ENCODE measurements at places on chromosomes 3 and 15.

DNA sequence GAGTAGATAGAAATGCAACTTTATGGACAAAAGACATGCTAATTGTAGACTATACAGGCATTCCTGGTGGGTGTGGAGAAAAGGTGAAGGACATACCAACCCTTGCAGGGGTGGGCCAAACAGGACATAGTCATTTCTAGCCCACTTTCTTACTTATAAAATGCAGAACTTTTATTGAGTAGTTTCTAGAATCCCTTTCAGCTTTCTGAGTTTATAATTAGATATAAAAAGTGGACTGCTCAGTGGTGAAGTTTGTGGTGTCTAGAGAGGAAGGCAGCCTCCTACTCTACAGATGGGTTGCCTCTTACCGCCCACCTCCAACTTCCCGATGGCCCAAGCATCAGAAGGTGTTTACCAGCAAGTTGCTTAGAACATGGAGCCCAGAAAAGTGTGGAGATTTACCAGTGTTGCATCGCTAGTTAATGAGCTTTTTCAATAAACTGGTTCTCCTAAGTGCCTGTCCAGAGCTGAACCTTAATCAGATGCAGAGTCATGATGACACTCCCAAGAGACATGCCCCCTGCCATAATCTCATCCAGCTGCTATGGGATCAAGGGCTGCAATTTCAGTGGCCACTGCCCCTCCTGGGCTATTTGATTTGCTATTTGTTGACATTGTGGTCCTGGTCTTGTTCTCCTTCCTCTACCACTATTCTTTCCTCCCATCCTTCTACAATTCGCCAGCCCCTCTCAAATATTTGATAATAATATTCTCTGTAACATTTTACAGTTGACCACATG lies 77.5 kb upstream of the STRIT1 start:
- DNase-seq, result no peak

DNA sequence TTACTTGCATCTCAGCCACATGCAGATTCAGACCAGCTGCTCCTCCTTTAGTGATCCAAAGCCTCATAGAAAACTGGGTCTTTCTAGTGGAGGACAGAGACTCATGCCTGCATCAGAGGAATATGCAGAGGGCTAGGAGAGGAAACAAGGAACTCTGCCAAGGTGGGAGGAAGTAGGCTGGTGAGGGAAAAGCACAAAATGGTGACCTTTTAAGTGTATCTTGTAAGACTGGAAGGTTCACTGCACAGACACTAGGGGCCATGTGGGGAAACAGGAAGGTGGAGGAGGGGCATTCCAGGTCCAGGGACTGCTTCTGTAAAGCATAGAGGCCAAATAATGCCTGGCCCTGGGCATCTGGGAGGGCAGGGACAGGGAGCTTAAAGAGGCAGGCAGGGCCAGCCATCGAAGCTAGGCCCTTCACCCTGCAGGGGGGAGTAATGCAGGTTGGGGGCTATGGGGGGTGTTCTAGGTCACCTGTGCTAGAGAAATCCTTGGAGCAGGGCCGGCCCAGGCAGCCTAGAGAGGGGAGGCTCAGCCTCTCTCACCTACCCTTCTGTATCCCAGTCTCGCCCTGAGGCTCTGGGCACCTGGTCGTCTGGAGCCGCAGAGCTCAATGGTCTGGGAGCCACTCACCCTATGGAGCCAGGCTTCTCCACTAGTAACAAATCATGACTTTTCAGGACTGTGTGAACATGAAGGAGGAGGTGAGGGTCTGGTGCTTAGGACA lies 117.7 kb downstream of the DNAJB8 start:
- DNase-seq, result no peak

DNA sequence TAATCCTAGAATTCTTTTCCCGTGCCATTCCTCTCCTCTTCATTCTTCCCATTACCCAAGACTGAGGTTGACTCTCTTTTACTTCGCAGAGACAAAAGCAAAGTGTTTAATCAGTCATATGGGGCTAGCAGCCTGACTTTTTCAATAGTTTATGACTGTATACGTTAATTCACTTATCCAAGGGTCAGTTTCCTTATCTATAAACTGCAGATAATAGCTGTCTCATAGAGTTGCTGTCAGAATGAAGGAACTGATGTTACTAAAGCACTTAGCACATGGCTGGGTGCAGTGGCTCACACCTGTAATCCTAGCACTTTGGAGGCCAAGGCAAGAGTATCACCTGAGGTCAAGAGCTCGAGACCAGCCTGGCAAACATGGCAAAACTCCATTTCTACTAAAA lies 43.5 kb upstream of the ULK4 start:
- no peak for DNase-seq

DNA sequence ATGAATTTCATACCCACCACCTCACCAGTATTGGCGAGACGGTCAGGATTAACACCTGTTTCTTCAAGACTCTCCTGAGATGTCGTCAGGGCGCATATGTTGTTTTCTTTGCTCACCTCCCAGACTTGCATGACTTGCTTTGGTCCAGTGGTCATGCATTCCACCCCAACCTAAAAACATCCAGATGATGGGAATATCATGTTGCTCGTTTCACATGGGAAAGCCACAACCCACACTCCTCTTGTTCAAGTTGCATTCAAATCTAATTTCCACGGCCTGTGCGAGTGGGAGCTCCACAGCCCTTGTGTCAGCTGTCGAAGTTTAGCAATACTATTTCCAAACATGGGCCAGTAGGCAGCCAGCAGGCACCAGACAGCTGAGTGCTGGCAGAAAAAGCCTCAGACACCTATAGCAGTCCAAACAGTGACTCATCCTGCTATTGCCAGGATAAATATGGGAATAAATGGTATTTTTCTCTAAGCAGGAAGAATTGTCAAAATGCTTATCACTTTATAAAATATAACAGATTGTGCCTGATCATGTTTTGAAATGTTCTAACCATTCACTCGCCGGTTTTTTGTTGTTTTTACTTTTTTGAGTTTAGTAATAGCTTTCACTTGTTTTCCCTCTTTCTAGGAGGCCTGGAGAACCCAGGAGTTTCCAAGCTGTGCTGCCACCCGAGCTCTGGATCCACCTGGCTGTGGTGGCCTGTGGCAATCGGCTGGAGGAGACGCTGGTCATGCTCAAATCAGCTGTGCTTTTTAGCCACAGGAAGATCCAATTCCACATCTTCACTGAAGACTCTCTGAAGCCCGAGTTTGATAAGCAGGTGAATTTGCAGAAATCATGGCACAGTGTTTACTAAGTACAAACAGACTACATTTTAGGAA lies 20.1 kb downstream of the GXYLT2 start:
- no peak for DNase-seq

DNA sequence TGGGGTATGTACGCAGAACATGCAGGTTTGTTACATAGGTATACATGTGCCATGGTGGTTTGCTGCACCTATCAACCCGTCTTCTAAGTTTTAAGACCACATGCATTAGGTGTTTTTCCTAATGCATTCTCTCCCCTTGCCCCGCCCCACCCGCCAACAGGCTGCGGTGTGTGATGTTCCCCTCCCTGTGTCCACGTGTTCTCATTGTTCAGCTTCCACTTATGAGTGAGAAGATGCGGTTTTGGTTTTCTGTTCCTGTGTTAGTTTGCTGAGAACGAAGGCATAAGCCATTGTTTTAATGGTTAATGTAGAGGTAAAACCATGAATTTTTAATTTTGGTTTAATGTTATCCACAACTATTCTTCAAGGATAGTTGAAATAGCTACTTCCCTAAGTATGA lies 346.8 kb upstream of the EPHA6 start:
- DNase-seq, result no peak

DNA sequence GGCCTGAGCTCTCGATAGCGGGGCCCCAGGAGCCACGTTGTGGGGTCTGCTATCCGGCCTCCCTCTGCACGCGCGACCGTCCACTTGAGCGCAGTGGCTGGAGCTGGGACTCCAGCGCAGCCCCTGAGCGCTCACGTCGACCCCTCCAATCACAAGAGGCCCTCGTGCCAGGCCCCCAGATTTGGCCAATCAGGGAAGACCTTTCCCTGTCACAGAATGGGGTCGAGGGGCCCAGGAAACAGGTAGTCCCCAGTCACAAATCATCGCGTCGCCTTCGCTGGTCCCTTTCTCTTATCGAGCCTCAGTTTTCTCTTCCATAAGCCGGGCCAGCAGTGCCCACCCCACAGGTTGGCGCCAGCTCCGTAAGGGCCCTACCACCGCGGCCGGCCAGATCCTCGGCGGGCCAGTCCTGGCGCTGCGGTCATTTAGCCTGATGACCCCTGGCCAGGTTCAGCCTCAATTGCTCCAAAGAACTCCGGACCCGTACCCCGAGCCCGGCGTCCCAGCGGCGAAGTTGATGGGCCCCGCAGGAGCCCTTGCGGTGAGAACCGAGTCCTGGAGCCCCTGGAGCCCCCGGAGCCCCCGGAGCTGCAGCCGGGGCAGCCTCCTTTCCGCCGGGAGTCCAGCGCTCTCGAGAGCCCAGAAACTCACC lies 435 bp downstream of the ALDH1L1 start:
- DNase-seq, result no peak

DNA sequence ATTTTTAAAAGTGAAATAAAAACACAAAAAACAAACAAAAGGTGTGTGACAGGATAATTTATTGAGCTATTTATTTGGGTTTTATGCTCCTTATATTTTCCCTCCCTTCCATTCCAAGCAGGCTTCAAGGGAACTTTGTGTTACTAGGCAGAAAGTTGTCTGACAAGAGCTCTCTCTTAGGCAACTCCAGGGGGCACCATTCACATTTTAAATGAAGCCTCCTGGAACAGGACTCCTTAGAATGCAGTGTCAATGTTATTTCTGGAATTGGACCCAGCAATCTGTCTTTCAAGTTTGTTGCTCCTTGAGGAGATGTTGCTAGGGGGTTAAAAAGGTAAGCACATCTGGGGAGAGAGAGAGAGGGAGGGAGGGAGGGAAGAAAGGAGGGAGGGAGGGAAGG lies 5.4 kb upstream of the RFX7 start:
- DNase-seq, result no peak

DNA sequence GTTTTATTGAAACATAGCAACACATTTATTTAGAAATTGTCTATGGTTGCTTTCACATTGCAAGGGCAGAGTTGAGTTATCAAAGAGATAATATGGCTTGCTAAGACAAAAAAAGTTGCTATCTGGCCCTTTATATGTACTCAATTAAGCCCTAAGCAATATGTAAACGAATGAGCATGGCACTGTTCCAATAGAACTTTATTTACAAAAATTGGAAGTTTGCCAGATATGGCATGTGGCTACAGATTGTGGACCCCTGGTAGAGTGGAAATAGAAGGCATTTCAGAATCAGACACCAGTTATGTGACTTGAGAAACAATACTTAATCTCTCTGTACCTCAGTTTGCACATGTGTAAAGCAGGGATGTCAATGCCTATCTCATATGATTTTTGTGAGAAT lies 515.6 kb upstream of the SGO1 start:
- no peak for DNase-seq

- DNase-seq, result no peak
Measured at GRCh38 chr3:49124991-49125670, 4.5 kb upstream of the USP19 start.

GRCh38 chr3:49900491-49901153 lies 3.1 kb downstream of the MST1R start:
- no peak for DNase-seq

GRCh38 chr3:18112674-18113375 lies 312.3 kb downstream of the SATB1 start:
- no peak for DNase-seq

DNA sequence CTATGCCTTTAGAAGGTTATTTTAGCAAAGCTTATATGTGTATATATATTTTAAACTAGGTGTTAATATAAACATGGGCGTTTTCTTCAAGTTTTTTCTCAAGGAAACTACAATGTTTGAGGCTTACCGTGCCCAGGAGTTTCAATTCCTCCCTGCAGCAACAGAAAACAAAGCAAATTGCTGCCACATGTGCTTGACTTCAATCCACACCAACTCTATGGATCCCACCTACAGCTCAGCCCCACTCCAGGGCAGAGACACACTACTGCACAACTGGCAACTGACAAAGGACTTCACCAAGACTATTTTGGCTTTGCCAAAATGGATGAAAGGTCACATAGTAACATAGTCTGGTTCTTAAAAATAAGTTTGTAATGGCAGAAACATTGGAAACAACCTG lies 346.6 kb downstream of the ERC2 start:
- DNase-seq, result no peak

DNA sequence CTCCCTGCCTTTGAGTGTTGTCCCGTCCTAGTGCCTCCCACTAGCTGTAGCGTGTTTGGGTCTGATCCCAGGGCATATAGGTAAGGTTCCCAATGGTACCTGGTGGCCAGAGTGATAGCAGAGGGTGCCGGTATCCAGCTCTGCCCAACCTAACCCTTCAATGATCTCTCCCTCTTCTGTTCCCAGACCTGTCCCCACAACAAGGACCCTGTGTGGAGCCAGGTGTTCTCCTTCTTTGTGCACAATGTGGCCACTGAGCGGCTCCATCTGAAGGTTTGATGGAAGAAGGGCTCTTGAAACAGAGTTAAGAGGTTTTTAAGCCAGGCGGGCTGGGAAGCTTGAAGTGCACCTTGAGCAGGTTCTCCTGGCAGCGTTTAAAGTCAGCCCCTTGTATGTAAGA lies 35.5 kb downstream of the ESYT3 start:
- DNase-seq, result no peak

GRCh38 chr3:128496019-128496601 lies 3.1 kb upstream of the GATA2 start:
- DNase-seq, result no peak

- DNase-seq, result no peak
Measured at GRCh38 chr3:38173834-38174418, 8.6 kb downstream of the OXSR1 start.

GRCh38 chr3:69091389-69092029 lies 6.8 kb downstream of the ARL6IP5 start:
- DNase-seq, result no peak

DNA sequence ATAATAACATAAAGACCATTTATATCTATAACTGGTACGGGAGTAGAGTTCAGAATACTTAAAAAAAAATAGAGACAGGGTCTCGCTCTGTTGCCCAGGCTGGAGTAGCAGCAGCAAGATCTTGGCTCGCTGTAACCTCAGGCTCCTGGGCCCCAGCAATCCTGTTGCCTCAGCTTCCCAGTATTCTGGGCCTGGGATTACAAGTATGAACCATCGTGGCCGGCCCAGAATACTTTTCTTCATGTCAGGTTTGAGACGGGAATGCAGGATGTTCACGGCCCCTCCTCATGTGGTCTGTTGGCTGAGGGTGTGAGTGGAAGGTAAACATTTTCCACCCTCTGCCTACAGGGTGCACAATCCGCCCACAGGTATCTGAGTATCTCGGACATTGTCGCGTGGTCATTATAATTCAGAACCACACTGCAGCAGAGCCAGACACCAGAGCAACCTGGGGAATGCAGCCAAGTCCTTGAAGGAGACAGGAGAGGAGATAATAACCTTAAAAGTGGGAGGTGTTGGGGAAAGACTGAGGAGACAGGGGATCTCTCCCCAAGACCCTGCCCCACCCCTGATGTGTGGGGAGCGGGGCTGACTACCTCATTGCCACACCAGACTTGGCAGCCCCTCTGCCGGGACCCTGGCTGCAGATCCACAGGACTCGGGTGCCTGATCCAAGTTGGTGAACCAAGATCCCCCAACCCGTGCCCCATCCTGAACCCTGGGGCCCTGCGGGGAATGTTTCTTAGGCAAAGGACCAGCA lies 106.8 kb downstream of the ADCY5 start:
- DNase-seq, result no peak

DNA sequence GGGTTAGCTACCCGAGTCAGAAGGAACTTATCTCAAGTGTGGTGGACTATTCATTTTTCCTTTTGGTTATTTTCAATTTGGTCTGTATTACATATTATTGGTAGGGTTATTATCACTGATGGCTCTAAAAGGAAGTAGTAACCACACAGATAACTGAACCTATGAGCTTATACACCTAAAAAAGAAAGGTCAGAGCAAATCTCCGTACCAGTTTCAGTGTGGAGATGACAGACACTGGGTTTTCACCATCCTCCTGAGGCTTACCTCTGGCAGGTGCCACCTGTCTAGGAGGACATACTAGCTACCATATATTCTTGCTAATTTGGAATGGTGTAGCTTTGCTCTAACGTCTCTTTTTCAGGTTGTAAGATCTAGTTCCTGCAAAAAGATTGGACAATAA lies 10.2 kb downstream of the GAP43 start:
- no peak for DNase-seq

All from activated CD4-positive, CD25-positive, alpha-beta regulatory T cell treated with anti-CD3 and anti-CD28 coated beads, Interleukin-2, amount 50 U/mL, for 16 hours (primary cell).